ENCODE measurements at places on chromosomes 6 and 20. TPM values are rescaled to one million over a fixed set of nuclear protein-coding genes. Genes with fewer than 3 reads are reported as not detected.

ARFGEF3 gene
- total RNA-seq = 25.2 TPM

HRH3 gene
- 0.49 TPM for total RNA-seq

DCDC2 gene
- total RNA-seq = 0.23 TPM

SLPI gene
- not detected for total RNA-seq

SLC17A9 gene
- 11.2 TPM for total RNA-seq

FAM162B gene
- total RNA-seq = 0.38 TPM

SIM1 gene
- 8.7 TPM for total RNA-seq

SRSF6 gene
- total RNA-seq = 44.8 TPM

GSTA3 gene
- total RNA-seq = not detected

RPS6KA2 gene
- total RNA-seq = 26.9 TPM

EMILIN3 gene
- 1.9 TPM for total RNA-seq

TMEM244 gene
- not detected for total RNA-seq

ZSCAN9 gene
- 23.4 TPM for total RNA-seq

SCRT2 gene
- total RNA-seq = 0.45 TPM

UNC5CL gene
- total RNA-seq = 0.36 TPM

TAF8 gene
- 5.2 TPM for total RNA-seq

RAET1G gene
- 0.83 TPM for total RNA-seq

DEFB123 gene
- total RNA-seq = not detected

SIRPD gene
- not detected for total RNA-seq

VNN1 gene
- not detected for total RNA-seq

DBNDD2 gene
- total RNA-seq = 12.9 TPM

FOXA2 gene
- 0.45 TPM for total RNA-seq

OPRL1 gene
- 3.1 TPM for total RNA-seq

MEP1A gene
- total RNA-seq = not detected

KCNK5 gene
- 3.8 TPM for total RNA-seq

ENPP1 gene
- 20.5 TPM for total RNA-seq

GNAS-AS1 gene
- 2.0 TPM for total RNA-seq

MCHR2 gene
- not detected for total RNA-seq

TNFRSF6B gene
- total RNA-seq = 0.29 TPM

TRERF1 gene
- total RNA-seq = 4.0 TPM

FAM83D gene
- total RNA-seq = 2.0 TPM

NUS1 gene
- total RNA-seq = 19.8 TPM

EFCAB8 gene
- 0.05 TPM for total RNA-seq

BPIFA1 gene
- not detected for total RNA-seq

THBD gene
- 0.05 TPM for total RNA-seq

CFB gene
- 16.7 TPM for total RNA-seq

PREX1 gene
- 60.7 TPM for total RNA-seq

VSX1 gene
- 59.2 TPM for total RNA-seq

SHLD1 gene
- total RNA-seq = 7.4 TPM

ADGRB3 gene
- 40.6 TPM for total RNA-seq

RIPOR2 gene
- total RNA-seq = 27.8 TPM

PLEKHG1 gene
- 11.6 TPM for total RNA-seq

SLC22A3 gene
- total RNA-seq = 47.2 TPM

CALHM6 gene
- total RNA-seq = 3.4 TPM

FAM217A gene
- total RNA-seq = 2.0 TPM

TTBK1 gene
- total RNA-seq = 0.41 TPM

C6orf15 gene
- 0.19 TPM for total RNA-seq

OOEP gene
- total RNA-seq = not detected

THEMIS gene
- 0.31 TPM for total RNA-seq

APMAP gene
- 88.0 TPM for total RNA-seq

MRAP2 gene
- total RNA-seq = 1.8 TPM

DNMT3B gene
- 14.2 TPM for total RNA-seq

KCNQ5 gene
- total RNA-seq = 0.27 TPM

EPB41L2 gene
- 32.8 TPM for total RNA-seq
